ENCODE measurements at places on chromosomes 7 and 10. TPM values are rescaled to one million over a fixed set of nuclear protein-coding genes. Genes with fewer than 3 reads are reported as not detected.

DNA sequence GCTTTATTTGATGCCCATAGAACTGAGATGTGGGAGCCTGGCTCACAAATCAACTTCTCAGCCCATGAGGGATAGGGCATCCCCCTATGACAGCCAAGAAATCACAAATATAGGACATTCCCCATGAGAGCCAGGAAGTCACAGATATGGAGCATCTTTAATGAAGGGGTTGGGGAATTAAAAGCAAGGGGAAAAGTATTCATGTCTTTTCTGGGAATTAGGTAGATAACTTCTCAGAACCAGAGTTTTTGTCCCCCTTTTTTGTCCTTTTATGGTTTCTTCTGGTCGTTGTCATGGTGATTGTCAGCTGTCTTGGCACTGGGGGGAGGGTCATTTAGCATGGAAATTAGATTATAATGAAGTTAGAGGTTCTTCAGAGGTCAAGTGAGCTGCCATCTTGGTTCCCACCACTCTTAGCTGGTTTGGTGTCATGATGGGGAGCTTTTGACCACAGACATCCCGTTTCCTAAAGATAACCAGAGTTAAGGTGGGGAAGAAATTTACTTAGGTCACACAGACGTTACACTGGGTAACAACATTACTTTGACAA, 56.9 kb downstream of the NOD1 start:
- DNase-seq: no peak

- no peak for DNase-seq
Observed at GRCh38 chr7:47392241-47392759, 189.6 kb downstream of the TNS3 start.

DNA sequence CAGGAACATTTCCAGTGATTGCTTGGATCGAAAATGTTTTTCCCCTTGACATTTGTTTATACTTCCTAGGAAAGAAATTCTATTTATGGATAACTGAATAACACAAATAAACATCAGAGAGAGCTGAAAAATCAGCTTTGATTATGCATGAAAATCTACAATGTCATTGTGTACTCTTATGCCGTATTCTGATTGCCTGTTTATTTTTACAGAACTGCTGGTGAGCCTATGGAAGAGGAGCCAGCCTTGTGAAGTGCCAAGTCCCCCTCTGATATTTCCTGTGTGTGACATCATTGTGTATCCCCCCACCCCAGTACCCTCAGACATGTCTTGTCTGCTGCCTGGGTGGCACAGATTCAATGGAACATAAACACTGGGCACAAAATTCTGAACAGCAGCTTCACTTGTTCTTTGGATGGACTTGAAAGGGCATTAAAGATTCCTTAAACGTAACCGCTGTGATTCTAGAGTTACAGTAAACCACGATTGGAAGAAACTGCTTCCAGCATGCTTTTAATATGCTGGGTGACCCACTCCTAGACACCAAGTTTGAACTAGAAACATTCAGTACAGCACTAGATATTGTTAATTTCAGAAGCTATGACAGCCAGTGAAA, 121.5 kb downstream of the TWIST1 start:
- no peak for DNase-seq

DNA sequence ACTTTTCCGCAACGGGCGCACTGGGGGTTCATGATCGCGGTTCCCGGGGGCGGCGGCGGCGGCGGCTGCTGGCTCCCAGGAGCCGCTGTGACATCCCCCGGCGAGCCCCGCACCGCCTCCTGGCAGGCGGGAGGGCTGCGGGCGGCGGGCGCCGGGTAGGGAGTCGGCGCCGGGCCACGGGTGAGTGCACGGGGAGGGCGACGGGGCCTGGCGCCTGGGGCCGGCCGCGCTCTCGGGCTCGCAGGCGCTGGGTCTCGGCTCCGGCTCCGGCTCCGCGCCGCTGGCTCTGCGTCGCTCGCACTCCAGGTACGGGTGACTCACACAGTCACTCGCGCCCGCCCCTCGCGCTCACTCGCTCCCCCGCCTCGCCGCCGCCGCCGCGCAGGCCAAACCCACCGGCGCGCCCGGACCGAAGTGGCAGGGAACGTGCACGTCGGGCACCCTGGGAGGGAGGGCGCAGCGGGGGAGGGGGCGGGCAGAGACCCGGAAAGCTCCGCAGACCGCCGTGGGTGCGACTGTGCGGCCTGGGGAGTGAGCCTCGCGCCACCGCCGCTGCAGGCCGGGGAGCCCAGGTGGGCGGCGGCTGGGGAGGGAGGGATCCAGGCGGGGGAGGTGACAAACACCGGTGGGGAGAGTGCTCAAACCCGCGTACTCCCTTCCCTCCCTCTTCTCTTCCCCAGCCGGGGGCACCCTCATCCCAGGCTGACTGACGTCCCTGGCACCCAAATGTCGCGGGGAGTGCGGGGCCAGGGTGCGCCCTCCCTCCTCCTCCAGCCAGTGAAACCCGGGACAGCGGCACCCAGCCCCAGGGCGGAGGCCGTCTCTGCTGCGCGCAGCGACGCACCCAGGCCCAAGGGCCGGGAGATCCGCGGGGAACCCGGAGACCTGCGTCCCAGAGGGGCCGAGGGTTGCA, 276.9 kb upstream of the NEBL start:
- no peak for DNase-seq

- DNase-seq: no peak
Observed at GRCh38 chr7:41445432-41445831, 257.5 kb downstream of the INHBA start.

DNA sequence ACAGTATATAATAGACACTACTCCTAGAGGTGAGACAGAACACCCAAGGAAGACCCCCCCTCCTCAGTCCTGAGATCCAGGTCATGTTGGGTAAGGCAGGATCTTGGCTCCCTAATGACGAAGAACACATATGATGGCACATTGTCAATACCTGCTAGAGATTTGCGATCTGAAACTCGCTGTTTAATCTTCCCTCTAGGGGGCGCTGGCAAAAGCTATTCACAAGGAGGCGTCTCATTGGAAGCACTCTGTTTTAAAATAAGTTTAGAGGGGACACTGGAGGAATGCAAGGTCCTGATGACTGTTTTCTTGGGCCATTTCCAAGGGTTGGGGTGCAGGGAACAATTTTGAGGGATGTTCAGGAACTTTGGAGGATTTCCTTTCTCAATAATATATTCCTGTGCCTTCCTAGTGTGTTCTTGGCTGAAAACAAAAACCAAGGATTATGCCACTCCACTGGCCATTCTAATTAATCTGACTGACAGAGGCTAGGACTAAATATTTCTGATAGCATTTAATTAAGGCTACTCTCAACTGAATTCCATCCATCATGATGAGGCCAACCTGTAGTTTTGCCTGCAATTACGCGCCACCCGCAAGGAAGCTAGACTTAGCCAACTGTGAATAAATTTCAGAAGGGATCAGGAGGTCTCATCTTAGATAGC, 1013.8 kb upstream of the MBL2 start:
- DNase-seq: no peak

SCART1 gene
- total RNA-seq: 1.2 TPM

ZNF239 gene
- total RNA-seq: 11.5 TPM

TRA2A gene
- total RNA-seq: 23.1 TPM

PPP1R17 gene
- total RNA-seq: not detected

All from NCI-H460 (cell line).